ENCODE measurements at places on chromosomes 3 and 15.

DNA sequence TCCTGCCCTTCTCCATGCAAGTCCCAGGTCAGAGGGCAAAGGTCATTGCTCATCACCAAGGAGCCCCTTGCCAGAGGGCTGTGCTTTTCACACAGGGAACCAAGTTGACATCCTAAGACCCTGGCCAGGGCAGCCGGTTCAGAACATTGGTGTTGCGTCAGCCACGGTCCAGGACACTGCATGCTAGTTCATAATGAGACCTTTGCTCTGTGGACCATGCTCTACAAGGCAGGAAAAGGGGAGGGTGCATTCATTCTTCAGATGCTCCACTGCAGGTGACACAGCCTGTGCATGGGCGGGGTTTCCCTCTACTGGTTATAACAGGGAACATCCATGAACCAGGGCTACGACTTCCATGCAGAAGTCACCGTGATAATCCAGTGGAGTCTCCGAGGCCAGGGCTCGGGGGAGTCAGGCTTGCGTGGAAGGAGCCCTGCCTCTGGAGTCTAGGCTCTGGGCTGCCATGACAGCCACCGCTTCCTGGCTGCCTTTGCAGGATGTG, 81.6 kb downstream of the OCA2 start:
- H3K36me3 ChIP-seq = no peaks in the 10 kb centered on the region
- DNase-seq = peak; percentile 55
- H3K27ac ChIP-seq = no peak overlapping the region
- H3K27me3 ChIP-seq = no peaks in the 10 kb centered on the region
- H3K4me1 ChIP-seq = no peaks in the 10 kb centered on the region
- H3K4me3 ChIP-seq = no peak overlapping the region

DNA sequence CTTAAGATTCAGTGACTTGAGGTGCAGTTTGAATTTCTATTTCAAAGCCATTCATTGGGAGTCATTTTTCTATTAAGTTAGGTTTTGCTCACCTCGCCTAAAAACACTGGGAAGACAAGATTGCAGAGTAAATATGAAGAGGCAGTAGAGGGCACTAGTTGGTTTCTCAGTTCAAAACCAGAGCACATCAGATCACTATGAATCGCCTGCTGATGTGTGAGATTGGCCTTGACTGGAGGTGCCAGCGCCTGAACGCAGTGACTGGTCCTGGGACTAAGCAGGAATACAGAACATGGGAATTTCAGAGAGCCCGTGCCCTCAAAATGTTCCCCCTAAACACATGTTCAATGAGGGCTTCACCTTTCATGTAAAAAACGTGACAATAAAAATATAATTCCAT, 229.0 kb downstream of the ITPR1 start:
- no peak for DNase-seq
- no peaks in the 10 kb centered on the region for H3K27me3 ChIP-seq
- H3K36me3 ChIP-seq = no peaks in the 10 kb centered on the region
- peaks cover 54% of the 10 kb centered on the region for H3K4me1 ChIP-seq
- no peak overlapping the region for H3K4me3 ChIP-seq

DNA sequence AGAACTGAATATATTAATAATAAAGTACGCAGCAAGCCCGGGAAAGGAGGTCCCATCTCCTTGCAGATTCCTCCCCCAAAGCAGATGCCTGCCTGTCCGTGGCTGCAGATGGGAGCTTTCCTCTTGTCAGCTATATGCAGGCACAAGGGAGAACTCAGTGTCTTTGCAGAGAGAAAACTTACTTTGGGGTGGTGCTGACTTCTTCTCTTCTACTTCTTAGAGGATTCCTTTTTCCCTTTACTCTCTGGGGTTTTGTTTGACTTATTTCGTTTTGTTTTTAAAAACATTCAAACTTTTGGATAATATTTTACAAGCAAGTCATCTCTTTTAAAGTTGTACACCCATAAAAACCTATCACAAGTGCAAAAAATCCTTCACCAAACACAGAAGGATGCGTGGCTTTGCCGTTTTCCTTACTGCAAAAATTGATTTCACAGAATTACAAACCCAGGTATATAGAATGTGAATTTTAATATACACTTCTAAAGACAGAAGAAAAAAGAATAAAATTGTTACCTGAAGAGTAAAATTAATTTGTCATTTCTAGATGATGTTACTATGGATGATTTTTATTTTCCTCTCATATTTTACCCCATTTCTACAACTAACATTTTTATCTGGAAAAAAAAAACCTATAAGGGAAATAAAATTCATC, 65.3 kb upstream of the IGF1R start:
- no peaks in the 10 kb centered on the region for H3K4me1 ChIP-seq
- no peak overlapping the region for H3K27ac ChIP-seq
- no peak for DNase-seq

GRCh38 chr15:60520013-60520824, 41.3 kb upstream of the ICE2 start:
- H3K27ac ChIP-seq = no peak overlapping the region
- no peak for DNase-seq
- H3K4me1 ChIP-seq = peaks cover 13% of the 10 kb centered on the region
- H3K36me3 ChIP-seq = peaks cover 4% of the 10 kb centered on the region
- no peak overlapping the region for H3K4me3 ChIP-seq
- no peaks in the 10 kb centered on the region for H3K27me3 ChIP-seq

DNA sequence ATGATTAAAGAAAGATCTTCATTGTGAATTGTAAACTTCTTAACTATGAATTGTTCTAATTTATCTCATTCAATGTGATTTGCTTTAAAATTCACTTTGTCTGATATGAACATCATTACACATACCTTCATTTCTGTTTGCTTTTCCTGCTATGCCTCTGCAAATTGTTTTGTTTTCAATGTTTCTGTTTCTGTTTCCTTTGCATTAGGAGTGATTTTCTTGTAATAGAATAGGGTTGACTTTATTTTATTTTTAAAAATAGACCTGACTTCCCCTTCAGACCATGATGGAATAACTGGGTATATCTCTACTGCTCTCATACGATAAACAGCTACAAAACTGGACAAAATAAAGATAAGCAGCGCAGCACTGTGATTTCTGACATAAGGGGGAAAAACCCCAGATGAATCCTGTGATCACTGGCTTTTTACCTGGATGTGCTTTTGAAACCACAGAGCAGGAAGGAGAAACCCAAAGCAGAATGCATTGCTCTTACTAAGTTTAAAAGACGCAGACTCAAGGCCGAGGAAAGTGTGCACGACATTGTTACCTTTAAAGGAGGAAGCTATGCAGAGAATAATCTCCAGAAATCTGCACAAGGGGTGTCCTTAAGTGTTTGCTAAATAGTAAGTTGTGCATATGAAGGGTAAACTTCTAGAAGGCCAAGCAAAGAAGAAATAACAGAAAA, 420.2 kb downstream of the TBC1D5 start:
- H3K4me1 ChIP-seq = no peaks in the 10 kb centered on the region
- no peaks in the 10 kb centered on the region for H3K36me3 ChIP-seq
- DNase-seq = no peak
- no peak overlapping the region for H3K27ac ChIP-seq

GRCh38 chr15:33621141-33621540, 310.4 kb downstream of the RYR3 start:
- no peaks in the 10 kb centered on the region for H3K4me1 ChIP-seq
- H3K27me3 ChIP-seq = no peaks in the 10 kb centered on the region
- H3K4me3 ChIP-seq = no peak overlapping the region

DNA sequence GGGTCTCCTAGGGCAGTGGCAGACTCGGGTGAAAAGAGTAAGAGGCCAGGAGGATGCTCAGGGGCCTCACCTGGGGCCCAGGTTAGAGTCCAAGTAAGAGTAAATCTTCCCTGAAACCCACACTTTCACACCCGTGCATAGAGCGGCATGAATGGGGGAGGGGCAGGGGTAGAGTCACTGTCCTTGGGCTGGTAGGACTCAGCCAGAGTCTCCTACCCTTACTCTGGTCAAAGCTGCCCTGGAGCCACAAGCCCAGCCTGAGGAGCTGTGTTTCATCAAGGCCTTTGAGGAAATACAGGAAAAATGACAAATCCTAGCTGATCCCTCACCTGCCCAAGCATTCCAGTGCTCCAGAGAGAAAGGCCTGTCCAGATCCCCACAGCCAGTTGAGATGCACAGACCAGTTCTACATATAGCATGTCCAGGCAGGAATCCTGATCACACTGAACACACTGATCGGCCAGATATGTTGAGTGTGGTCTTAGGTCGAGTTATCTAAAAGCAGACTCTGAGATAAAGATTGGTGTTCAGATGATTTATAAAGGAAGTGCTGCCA, 16.7 kb upstream of the CTNNB1 start:
- H3K4me1 ChIP-seq = peaks cover 3% of the 10 kb centered on the region
- no peaks in the 10 kb centered on the region for H3K36me3 ChIP-seq
- no peak overlapping the region for H3K4me3 ChIP-seq
- H3K27ac ChIP-seq = no peak overlapping the region

Measured in suprapubic skin (tissue), 4 donors.